Activated CD4-positive, CD25-positive, alpha-beta regulatory T cell treated with anti-CD3 and anti-CD28 coated beads, Interleukin-2, amount 50 U/mL, for 16 hours (primary cell): ENCODE measurements at places on chromosomes 7 and 10.

- peak; percentile 29 for DNase-seq
These were observed at the start of gene BLVRA for GRCh38 chr7:43758029-43758821. Gene BLVRA (plus strand): TSS chr7:43758680. CDS start chr7:43771159, 12,479 bp downstream.

- DNase-seq: peak; percentile 23
These were observed 225.2 kb upstream of the PRSS58 start for GRCh38 chr7:142482891-142483658.

- DNase-seq: no peak
These were observed 34.4 kb upstream of the RNF32 start for GRCh38 chr7:156606135-156606534.

DNA sequence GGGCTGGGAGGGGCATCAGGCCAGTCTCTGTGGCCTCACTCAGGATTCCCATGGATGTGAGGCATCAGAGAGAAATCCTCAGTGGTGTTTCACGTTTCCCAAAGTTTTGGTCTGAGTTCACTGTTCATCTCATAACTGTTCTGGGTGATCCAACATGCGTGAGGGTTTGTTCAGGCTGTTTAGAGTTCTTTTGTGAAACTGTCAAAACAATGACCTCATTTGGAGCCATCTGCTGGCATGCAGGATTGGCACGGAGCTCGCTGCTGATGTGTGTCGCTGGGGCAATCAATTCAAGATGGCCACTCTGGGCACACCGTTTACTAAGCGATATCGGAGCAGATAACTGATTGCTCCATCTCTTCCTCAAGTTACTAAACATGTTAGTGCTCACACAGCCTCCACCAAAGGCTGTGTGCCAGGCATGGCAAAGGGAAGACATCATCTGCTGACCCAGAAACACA lies 365.6 kb downstream of the WDR11 start:
- no peak for DNase-seq

- no peak for DNase-seq
These were observed 35.2 kb downstream of the GPAM start for GRCh38 chr10:112148331-112148730.

DNA sequence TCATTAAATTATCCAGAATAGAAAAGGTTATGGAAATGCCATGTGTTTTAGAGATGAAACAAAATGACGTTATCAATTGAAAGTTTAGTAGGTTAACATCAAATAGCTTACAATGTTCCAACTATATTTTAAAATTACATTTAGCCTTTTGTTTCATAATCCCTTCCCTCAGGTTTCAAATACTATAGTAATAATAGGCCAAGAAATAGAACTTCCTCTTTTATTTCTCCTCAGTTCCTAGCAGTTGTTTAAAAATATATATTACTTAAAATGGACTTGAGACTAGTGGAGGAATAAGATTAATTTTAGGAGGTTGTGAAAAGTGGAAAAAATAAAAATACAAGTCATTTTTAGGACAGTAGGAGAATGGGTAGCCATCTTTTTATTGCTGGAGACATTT lies 16.4 kb upstream of the PDSS1 start:
- no peak for DNase-seq

GRCh38 chr7:96144260-96144526 lies 177.7 kb downstream of the SLC25A13 start:
- DNase-seq: no peak

DNA sequence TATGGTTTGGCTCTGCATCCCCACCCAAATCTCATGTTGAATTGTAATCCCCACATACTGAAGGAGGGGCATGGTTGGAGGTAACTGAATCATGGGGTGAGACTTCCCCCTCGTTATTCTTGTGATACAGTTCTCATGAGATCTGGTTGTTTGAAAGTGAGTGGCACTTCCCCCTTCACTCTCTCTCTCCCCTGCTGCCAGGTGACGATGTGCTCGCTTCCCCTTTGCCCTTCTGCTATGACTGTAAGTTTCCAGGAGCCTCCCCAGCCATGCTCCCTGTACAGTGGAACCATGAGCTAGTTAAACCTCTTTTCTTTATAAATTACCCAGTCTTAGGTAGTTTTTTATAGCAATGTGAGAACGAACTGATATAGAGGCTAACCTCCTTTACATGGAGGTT lies 16.6 kb downstream of the PLPP4 start:
- no peak for DNase-seq

DNA sequence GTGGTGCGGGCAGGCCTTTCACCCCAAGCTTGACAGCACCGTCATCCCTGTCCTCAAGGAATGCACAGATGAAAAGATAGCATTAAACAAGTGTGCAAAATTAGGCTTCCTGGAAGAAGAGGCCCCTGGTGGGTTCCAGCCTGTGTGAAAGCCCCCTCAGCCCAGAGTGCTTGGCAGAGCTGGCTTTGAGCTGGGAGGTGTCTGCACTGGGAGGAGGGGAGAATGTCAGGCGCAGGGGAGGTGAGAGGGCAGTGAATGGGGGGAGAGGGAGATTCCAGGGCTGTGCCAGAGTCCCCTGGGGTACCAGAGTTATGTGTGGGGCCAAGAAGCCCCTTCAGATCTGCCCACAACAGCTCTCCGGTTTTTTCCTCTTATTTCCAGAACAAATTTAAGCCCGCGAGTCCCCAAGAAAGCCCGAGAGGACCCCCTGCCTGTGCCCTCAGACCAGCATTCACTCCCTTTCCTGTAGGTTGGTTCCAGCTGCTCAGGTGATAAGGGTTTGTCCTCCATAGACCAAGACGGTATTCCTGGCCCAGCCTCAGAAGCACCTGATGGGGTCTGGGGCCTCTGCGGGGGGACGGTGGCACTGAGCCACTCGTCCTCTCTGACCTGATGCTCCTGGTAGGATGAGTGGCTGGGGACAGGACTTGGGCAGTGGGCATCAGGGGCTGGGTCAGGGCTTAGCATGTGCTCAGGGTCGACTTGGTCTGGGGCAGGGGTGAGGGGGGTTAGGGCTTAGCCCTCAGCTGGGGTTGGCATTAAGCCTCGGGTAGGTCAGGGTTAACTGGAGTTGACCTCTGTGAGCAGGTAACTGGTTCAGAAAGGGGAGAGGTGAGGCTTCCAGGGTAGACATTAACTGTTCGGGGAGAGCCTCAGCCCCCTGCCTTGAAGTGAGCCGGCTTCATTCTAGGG lies 43.4 kb downstream of the ADCYAP1R1 start:
- no peak for DNase-seq

DNA sequence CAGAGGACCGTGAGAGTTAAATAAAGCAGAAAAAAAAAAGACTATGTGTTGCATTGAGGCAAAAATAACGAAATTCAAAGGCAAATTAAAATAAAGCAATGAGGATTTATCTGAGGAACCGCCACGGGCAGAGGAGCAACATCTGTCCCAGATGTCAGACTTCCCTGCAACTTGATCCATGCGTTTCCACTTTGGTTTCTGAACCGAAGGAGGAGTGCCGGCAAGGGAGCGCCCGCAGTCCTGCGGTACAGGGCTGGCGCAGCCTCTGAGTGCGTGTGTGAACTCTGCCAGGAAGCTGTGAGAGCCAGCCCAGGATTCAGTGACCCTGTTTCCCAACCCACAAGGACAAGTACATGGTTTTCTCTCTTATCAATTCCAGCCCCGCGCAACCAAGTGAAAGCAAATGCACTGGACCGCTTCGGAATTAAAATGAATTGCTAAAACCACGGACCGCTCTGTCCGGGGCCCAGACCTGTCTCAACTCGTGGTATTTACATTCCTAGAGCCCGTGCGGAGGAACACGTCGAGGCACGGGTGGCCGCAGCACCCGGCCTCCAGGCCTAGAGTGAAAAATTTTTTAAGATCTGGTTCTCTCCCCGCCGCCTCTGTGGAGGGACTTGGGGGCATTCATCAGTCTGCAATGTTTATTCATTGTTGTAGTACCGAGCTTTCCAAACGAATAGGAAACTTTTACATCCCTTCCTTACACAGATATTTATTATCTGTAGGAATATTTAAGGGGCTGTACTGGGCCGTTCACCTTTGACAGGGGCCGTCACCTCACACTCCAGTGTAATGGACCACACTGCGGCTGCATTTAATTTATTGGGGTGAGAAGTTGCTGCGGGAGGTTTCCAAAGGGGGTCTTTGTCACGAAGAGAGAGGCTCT lies 291.5 kb upstream of the NFE2L3 start:
- no peak for DNase-seq

DNA sequence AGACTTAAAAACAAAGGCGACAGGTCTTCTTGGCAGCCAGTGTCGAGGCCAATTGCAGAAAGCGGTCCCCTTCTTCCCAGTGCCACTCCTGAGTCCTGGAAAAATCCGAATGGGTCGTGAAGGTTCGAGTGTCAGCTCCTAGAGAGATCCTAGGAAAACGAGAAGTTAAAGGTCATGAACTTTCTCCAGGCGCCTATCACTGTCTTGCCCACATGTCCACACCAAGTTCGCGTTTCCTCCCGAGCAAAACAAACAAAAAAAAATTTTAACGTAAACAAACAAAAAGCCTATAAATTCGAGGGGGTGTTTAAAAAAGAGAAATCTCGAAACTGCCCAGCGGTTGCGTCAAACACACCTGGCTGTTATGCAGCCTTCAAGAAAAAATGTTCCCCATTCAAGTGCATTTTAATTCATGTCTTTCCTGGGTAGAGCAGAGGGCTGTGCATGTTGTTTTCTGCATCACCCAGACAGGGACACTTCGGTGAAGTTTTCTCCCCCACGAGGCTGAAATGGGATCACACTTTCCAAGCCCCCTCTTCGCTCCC lies 1.5 kb downstream of the ARHGAP21 start:
- DNase-seq: no peak

GRCh38 chr10:34323192-34323591 lies 491.9 kb downstream of the PARD3 start:
- no peak for DNase-seq

- no peak for DNase-seq
These were observed 167.5 kb upstream of the MEOX2 start for GRCh38 chr7:15853832-15854470.
